Fibroblast of the aortic adventitia (primary cell): ENCODE measurements at places on chromosomes 3 and 15.
A peak's percentile ranks its signal among the peaks of the same experiment; 100 is the strongest.

DNA sequence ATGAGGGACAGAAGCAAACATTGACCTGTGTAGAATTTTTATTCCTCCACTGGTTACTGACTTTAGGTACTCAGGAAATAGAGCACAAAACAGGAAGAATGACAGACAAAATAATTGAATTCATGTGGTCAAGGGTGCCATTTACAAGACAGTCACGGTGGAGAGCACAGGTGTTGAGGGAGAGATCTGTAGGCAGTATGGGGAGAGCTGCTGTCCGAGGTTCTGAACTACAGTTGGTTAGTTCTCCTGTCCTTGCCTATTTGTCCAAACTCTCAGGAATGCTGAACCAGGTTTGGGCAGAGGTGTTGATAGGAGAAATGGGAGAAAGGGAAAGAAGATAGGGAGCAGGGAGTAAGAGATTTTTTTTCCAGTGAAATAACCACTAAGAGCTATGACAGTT is 178.5 kb upstream of the ZBTB20 start:
- peak; percentile 67 for DNase-seq

- no peak for DNase-seq
Observed at GRCh38 chr3:37635251-37635650, 226.4 kb upstream of the CTDSPL start.

- DNase-seq, result no peak
Observed at GRCh38 chr3:178271740-178272387, 264.4 kb upstream of the KCNMB2 start.

DNA sequence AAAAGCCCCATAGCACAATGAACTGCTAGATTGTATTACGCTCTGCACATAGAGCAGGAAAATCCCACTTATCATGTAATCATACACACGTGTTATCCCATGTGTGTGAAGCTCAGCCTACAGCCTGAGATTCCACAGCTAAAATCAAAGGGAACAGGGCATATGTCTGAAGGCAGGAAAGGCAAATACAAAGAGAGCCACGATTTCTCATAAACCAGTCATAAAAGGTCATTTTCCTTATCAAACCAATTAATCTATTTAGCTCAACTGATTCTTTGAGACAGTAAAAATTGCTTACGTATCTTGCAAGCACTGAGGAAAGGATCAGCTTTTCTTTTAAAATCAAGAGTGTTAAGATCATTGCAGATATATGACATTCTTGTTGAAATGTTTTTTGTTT is 199.5 kb upstream of the TBL1XR1 start:
- DNase-seq, result no peak

DNA sequence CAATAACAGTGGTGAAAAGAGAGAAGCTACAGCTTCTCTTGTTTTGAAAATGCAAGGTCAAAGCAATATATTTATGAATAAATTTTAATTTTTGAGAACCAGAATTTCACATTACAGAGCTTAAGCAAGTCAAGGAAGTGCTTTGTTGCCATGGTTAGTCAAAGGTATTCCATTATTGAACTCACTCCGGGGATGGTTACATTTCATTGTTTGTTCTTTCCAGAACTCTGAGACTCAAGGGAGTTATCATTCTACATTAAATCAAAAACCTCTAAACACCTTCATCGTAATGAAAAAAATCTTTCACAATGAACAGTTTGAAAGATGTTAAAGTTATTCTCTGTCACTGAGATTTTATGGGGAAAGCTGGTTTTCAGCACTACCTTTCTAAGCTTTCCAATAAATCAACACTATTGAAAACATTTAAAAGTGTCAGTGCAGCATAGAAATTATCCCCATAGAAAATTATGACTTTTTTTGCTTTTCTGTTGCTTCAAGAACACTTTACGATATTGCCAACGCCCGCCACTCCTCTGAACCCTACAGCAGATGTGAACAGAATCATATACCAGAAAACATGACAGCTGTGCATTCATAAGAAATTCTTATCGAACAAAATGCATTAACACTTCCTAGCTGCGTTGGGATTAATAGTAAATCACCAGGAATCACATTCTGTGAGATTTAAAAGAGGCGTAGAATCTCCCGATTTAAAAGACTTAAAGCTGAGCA is 83.0 kb downstream of the OTOL1 start:
- no peak for DNase-seq
